ENCODE measurements at places on chromosomes 7 and 10. TPM values are rescaled to one million over a fixed set of nuclear protein-coding genes. Genes with fewer than 3 reads are reported as not detected.

Gene XPNPEP1
- 51.4 TPM for total RNA-seq

GRCh38 chr7:157008206-157009169 lies 2.0 kb downstream of the MNX1 start:
- DNase-seq, result no peak

DNA sequence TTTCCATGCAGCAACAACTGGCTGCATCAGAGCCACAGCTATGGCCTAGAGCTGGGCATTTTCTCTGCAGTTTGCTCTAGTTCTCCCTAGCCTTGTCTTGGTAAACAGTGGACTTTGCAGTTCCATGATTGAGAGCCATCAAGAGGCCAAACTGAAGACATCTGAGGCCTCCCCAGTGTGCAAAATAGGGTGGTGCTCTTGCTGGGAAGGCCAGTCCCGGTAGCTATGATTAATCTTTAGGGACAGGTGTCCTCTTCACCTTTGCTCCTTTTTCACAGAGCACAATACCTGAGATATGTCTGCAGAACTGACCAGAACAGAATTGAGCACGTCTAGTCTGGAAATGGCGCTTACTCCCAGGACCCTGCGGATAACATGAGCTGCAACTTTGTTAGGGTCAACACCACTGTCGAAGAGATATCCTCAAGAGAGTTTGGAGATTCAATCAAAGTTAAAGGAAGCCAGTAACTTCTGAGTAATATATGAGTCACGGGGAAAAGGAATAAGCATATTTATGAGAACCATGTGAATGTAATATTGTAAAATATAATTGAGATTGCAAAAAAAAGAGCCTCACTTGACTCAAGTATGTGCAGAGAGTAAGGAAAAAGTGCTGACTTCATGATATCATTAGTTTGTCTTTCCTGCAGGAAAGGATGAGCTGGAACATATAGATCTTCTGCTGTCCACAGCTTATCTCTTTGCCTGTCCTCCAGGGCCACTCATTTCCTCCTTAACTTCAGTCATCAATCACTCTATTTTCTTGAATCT lies 76.7 kb downstream of the ANK3 start:
- DNase-seq, result no peak

DNA sequence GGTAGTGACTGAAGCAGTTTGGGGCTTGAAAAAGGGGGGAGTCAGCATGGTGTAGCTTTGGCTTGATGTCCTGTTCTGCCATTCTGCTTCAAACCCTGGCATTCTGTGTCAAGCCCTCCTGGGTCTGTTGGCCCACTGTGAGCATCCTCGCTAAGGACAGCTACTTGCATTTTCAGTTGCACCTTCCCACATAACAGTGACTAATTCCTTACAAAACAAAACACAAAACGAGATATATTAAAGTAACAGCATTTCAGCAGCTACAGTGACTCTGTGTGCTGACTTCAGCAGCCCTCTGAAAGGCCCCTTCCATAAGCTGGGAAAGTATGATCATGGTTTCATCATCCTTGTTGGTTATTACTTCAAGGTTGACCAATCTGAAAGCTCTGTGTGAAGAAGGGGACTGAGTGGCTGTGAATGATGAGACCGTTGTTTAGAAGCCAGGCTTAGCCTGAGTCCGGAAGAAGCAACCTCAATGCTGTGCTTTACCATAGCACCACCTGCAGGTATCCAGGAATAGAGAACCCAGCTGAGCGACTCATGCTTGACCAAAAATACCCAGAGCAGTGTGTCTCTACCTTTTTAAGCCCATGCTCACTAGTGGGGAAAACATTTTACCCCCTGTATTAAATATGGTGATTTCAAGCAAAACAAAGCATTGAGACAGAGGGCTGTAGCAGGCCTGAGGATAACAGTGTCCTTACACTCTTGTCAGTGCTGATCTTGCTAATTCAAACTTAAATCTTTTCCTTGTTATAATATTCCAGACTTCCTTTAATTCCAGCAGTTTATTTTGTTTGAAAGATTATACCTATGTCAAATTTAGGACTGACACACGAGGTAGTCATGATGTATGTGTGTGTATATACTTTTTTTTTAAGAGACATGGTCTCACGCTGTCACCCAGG lies 42.6 kb upstream of the CC2D2B start:
- peak; percentile 20 for DNase-seq

DNA sequence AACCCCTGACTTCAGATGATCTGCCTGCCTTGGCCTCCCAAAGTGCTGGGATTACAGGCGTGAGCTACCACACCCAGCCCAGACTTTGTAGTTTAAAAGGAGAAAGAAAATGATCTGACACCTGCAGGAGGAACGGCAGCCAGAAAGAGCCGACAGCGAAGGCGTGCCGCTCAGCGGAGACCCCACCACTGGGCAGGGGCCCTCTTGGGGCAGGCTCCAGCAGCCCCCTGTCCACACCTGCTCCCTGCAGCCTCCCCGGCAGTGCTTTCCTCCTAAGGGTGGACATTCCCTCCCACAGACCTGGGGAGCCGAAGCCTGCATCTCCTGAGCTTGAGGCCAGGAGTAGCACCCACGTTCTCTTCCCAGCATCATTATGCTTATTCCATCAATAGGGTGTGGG lies 19.2 kb upstream of the CNPY1 start:
- no peak for DNase-seq

DNA sequence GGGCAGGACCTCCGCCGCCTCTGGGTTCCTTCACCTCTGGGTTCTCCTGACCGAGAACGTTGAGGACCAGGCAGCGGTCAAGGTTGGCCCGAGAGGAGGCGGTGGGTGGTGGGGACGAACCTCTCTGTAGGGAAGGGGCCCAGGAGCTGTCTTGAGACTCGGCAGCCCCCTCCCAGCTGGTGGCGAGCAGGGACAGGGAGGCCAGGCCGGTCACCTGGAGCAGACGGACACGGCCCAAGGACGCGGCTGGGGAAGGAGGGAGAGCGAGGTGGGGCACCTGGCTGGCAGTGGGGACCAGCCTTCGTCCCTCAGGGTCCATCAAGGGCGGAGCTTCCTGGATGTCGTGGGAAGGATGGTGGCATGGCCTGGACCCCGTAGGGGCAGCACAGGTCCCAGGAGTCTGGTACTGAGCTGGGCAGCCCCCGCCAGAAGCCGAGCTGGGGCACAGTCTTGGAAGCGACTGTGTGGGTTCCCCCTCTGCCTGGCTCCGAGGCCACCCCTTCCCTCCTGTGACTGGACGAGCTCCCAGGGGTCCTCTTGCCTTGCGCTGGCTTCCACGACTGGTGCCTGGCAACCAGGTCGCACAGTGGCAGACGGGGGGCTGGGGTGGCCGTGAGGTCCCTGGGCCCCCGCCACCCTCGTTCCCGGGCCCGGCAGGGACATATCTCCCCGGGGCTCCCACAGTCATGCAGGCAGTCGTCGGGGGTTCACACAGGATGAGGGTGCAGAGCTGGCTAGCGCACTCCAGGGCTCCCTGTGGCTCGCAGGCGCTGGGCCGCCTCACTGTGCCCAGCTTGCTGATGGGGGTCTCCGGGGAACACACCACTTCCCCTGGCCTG lies 89.9 kb downstream of the DNAJB6 start:
- DNase-seq, result no peak

DNA sequence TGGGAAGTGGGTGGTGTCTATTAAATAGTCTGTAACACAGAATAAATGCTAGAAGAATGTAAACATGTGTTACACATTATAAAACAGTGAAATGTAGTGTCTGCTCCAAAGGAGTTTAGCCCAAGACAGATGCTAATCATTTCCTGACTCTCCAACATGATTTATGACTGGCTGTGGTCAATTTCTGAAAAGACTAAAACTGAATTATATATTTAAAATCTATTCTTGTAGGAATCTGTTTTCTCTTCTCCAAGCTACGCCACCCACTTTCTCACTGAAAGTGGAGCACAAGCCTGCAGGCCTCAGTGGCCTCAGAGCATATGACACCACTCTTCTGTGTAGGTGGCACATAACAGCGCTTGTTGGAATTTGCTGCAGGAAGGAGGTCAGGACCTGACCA lies 44.4 kb downstream of the CTTNBP2 start:
- no peak for DNase-seq

GRCh38 chr10:1361411-1362105 lies 305.4 kb downstream of the WDR37 start:
- DNase-seq, result no peak

All from glutamatergic neuron (in vitro differentiated cells).